ENCODE measurements at places on chromosomes 7 and 10.

DNA sequence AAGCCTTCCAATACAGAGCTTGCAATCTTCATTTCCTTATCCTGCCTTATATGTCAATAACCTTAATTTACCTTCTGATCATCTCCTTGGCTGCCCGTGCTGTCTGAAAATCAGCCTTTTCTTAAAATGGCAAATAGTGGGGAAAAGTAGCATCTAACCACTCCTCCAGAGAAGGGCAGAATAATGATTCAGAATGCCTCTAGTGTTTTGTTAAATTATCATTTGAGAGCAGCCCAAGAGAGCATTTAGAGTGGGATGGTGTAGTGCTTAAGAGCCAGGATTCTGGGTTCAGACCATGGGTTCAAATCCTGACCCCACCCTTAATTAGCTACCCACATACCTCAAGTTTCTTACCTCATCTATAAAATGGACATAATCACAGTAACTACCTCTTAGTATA lies 4.6 kb upstream of the TMEM139 start:
- no peak for DNase-seq

GRCh38 chr7:101602484-101603241 lies 26.4 kb downstream of the MYL10 start:
- peak; percentile 32 for DNase-seq

DNA sequence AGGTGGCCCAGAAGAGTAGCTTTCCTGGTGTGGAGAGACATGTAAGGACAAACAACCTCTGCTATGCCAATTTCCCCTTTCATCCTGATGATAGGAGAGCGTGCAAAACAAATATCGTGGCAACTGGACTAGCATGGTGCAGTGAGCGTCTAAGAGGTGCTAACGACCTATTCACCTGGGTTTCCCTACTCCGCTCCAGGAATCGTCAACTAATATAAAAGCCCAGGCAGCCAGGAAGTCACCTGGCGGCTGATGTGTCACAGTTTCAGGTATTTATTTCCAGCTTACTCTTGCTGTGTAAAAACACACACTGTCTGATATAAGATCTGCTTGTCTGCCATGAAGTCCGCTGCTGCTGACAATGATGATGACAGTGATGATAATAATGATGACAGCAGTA lies 56.5 kb upstream of the EFCAB10 start:
- no peak for DNase-seq

DNA sequence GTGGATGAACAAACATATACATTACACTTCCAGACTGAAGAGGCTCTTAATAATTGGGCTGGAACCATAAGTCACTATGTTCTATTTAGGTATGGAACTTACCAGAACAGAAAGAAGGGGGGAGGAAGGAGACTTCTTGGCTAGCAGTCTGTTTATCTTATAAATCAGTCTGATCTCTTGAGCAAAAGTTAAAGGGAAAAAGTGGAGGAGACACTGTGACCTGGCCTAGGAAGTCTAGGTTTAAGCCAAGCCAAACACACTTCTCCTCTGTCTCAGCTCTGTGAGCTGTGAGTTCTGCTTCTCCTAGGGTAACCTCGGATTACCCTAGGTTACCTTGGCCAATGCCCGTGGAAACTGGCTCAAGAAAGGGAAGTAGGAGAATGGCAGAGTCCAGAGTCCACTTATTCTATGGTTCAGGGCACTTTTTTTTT lies 95.2 kb downstream of the PFKFB3 start:
- DNase-seq = no peak

DNA sequence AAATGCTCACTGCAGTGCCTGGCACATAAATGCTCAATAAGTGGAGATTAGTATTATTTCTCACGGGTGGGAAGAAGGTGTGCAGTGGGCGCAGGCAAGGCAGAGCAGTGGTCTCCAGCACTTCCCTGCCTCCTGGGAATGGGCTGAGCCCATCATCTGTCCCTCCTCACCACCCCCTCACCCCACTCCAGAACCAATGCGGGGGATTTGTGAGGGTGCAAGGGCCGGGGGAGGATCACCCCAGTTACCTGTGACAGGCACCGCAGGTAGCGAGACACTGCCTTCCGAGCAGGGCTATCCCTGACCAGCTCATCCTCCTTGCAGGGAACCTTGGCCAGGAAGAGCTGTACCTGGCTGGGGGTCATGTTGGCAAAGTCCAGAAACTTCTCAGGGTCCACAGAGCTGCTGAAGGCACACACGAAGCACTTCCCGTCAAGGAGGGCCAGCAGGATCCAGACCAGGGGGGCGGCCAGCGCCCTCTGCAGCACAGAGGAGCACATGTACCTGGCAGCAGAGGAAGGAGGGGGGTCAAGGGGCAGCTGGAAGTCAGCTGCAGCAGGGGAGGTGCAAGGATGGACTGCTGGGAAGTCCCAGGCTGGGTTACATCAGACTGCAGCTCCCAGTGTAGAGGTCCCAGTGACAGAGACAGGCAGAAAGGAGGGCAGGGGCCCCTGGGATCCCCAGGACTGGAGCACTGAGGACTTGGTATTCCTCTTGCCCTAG lies 2.8 kb downstream of the CALHM3 start:
- DNase-seq = no peak

GRCh38 chr7:80614851-80615271 lies 23.6 kb upstream of the CD36 start:
- no peak for DNase-seq

DNA sequence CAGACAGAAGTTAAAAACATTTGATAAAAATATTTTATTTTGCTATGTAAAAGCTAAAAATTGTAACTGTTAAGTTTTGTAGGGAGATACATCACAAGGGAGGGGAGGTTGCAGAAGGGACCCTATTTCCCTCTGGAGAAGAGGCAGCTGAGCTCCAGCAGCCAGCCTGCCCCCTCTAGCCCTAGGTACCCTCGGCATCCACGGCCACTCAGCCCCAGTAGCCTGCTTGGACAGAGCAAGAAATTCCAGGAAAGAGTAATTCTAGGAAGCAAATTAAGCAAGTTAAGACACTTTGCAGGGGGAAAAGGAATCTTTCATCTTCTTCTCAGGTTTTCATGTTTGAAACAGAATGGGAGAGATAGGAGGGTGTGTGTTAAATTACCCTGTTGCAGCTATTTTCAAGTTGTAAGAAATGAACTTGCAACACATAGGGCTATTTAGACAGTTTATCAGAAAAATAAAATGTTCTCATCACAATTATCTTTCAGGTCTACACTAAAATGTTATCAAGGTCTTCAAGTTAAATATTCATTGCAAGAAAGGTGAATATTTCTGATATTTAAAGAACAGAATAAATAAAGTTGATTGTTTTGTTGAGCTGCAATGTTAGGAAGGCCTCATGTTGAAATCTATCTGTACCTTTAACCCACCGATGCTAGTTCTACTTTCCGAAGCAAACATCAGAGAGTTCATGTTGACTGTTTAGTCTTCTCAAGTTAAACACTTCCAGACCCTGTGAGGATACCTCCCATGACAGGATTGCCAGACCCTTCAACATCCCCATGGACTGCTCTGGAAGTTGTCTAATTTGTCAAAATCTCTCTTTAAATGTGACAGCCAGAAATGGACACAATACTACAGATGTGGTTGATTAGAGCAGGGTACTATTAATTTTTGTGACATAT lies 5.5 kb downstream of the SGCE start:
- no peak for DNase-seq

- DNase-seq = no peak
Measured at GRCh38 chr10:124768791-124769190, 22.9 kb downstream of the EEF1AKMT2 start.

GRCh38 chr7:28528899-28529298 lies 116.6 kb downstream of the CREB5 start:
- no peak for DNase-seq

DNA sequence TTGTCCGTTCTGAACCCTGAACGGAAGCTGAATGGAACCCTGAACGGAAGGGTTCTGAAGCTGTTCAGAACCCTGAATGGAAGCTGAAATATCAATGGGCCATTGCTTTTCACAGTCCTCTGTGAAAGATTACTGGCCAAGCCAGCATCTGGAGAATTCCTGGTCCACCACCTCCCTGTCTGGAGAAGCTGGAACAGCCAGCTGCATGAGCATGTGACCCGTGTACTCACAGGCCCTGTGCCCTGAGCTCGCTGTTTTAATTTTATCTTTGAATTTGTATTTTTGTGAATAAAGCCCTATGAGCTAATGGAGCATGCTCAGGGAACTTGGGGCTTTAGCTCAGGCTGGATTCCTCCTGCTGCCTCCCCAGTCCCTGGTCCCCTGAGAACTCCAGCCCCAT lies 37.2 kb downstream of the HTRA1 start:
- no peak for DNase-seq

- no peak for DNase-seq
Measured at GRCh38 chr7:28126410-28127041, 54.1 kb downstream of the JAZF1 start.
